ENCODE measurements at places on chromosomes 11 and 22. TPM values are rescaled to one million over a fixed set of nuclear protein-coding genes. Genes with fewer than 3 reads are reported as not detected.

Gene LRRC32
- 54.1 TPM for polyA plus RNA-seq

Gene KRTAP5-1
- 0.13 TPM for polyA plus RNA-seq

GRCh38 chr11:94144216-94144615 lies 15.6 kb downstream of the PANX1 start:
- no peak for DNase-seq

Gene ALKBH8
- polyA plus RNA-seq: 12.2 TPM

GRCh38 chr22:24129263-24129651 lies 52.0 kb upstream of the SUSD2 start:
- no peak for DNase-seq

Gene MS4A15
- polyA plus RNA-seq: not detected
